ENCODE measurements at places on chromosomes 7 and 10. TPM values are rescaled to one million over a fixed set of nuclear protein-coding genes. Genes with fewer than 3 reads are reported as not detected.

DNA sequence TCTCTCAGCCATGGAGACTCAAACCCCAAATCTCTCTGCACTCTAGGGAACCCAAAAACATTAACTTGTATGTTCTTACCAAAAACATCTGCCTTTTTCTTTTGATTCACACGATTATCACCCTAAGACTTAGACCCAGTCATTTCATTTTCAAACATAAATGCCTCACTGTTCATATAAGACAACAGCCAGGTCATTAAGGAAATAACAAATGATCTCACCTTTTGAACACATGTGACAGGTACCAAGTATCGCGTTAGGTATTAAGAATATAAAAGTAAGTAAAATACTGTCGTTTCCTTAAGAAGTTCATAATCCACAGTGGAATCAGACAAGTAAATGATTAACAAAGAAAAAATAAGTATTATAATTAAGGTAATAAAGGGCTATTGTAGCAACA is 8.8 kb downstream of the TM9SF3 start:
- H3K36me3 ChIP-seq, result peaks cover 4% of the 10 kb centered on the region
- peaks cover 12% of the 10 kb centered on the region for H3K4me1 ChIP-seq
- H3K4me3 ChIP-seq, result no peak overlapping the region
- H3K27me3 ChIP-seq, result no peaks in the 10 kb centered on the region

GRCh38 chr7:74174606-74175082 is 488 bp downstream of the EIF4H start:
- H3K36me3 ChIP-seq, result peaks cover 32% of the 10 kb centered on the region
- no peaks in the 10 kb centered on the region for H3K27me3 ChIP-seq
- peak overlapping the region; percentile 97 for H3K27ac ChIP-seq
- peaks cover 44% of the 10 kb centered on the region for H3K4me1 ChIP-seq
- H3K4me3 ChIP-seq, result peak overlapping the region; percentile 95

MORN4 gene
- total RNA-seq, result 13.4 TPM

DNA sequence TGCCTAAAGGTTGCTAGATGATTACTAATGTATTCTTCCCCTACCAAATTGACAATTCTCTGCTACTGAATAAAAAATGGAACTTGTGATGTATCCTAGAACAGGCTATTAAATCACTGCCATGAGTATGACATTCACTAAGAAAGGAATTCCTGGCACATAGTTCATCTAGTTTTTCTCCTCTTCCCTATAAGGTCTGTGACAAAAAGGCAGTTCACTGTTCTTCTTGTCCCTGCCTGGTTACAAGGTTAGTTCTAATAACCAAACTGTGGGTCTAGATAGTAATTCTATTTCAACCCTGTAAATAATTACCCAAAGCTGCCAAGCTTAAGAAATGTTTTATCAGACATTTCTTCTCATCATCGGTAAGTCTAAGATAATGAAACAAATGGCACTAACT is 245.6 kb downstream of the BICC1 start:
- H3K27me3 ChIP-seq, result no peaks in the 10 kb centered on the region
- H3K36me3 ChIP-seq, result no peaks in the 10 kb centered on the region
- no peaks in the 10 kb centered on the region for H3K4me1 ChIP-seq
- no peak for DNase-seq

DNA sequence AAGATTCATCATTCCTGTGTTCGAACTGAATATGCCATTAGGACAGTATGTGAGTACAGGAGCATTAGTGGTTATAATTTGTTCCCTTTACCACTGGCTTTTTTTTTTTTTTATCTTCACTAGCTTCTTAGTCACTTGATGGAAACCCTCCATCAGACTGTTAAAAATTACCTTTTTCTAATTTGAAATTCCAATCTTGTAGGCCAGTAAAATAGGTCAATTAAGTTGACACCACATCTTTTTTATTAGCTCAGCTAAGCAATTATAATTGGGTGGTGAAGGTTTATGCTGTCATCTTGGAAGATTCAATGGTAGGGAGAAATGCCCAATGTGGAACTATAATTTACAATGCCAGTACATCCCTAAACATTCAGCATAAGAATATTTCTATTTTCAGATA is 6.1 kb downstream of the NRCAM start:
- no peaks in the 10 kb centered on the region for H3K27me3 ChIP-seq
- no peak for DNase-seq
- H3K36me3 ChIP-seq, result no peaks in the 10 kb centered on the region
- no peak overlapping the region for H3K4me3 ChIP-seq
- H3K27ac ChIP-seq, result no peak overlapping the region

DNA sequence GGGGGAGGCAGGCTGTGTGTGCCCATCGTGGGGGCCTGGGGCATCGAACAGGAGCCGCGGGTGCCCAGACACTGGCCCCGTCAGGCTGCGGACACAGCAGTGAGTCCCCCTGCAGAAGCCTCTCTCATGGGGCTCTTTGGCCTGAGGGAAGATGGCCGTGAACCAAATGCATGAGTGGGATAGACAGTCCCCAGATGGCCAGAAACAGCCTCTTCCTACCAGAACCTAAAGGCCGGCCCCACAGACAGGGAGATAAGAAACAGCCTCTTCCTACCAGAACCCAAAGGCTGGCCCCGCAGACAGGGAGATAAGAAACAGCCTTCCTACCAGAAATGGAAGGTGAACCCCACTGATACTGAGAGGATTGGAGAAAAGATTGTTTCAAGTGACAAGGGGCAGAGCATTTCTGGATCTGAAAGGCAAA is 16.6 kb downstream of the IDI2 start:
- no peak for DNase-seq
- no peak overlapping the region for H3K4me3 ChIP-seq
- H3K36me3 ChIP-seq, result peaks cover 92% of the 10 kb centered on the region
- no peak overlapping the region for H3K27ac ChIP-seq

Data from A673 (cell line).